Activated T-cell treated with anti-CD3 and anti-CD28 coated beads for 4 hours (primary cell): ENCODE measurements at places on chromosomes 7 and 10.
A peak's percentile ranks its signal among the peaks of the same experiment; 100 is the strongest.

DNA sequence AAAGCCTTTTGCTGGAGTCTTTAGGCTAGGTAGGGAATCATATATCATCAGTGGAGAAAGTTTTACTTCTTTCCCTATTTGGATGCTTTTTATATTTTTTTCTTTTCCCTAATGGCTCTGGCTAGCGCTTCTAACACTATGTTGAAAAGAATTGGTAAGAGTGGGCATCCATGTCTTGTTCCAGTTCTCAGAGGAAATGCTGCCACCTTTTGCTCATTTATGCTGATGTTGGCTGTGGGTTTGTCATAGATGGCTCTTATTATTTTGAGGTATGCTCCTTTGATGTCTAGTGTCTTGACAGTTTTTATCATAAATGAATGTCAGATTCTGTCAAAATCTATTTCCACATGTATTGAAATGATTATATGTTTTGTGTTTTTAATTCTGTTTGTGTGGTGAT lies 1544.1 kb downstream of the REEP3 start:
- DNase-seq = no peak

GRCh38 chr10:31677195-31678138 lies 251.2 kb downstream of the ARHGAP12 start:
- no peak for DNase-seq

GRCh38 chr7:130397758-130398073 lies 17.4 kb downstream of the CPA1 start:
- DNase-seq = no peak

DNA sequence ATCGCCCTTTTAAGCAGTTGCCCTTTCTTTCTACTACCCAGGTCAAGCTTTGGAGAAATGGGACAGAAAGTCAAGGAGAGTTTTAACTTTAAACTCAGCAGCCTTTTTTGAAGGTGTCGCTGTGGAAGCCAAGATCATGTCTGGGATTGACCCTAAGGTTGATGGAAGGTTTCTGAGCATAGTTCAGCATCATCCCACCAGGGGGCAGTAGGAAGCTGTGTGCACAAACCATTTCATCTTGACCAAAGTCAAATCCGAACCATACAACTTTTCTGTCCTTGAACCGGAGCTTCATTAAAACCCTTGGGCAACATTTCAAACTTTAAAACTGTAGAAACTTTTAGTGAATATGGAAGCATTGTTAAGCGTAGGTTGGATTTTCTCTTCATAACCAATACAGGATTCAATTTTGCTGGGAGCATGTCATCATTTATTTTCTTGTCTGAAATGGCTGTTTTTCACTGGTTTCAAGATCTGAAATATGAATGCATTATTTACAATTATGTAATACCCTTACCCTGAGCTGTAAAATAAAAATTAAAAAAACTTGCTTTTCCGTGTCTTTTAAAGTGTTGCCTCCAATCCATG lies 214.4 kb upstream of the KIAA1217 start:
- no peak for DNase-seq

- DNase-seq = no peak
These were observed 185.8 kb upstream of the SMIM30 start for GRCh38 chr7:113304104-113304503.

DNA sequence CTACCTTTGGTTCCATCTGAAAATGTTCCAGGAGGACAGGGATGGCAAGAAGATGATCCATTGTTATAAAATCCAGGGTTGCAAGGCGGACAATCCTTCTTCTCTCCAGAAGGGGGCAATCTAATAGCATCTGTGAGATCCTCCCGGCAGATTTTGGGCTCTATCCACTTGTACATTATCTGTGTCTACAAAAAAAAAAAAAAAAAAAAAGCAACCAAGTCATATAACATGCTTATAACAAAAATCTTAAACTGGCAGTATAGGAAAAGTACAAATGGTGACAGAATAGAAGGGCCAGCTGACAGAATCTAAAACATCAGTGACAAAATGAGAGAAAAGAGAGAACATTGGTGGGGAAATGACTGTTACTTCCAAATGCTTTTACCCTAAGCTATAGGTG lies 132.7 kb downstream of the ELAPOR2 start:
- peak; percentile 13 for DNase-seq

DNA sequence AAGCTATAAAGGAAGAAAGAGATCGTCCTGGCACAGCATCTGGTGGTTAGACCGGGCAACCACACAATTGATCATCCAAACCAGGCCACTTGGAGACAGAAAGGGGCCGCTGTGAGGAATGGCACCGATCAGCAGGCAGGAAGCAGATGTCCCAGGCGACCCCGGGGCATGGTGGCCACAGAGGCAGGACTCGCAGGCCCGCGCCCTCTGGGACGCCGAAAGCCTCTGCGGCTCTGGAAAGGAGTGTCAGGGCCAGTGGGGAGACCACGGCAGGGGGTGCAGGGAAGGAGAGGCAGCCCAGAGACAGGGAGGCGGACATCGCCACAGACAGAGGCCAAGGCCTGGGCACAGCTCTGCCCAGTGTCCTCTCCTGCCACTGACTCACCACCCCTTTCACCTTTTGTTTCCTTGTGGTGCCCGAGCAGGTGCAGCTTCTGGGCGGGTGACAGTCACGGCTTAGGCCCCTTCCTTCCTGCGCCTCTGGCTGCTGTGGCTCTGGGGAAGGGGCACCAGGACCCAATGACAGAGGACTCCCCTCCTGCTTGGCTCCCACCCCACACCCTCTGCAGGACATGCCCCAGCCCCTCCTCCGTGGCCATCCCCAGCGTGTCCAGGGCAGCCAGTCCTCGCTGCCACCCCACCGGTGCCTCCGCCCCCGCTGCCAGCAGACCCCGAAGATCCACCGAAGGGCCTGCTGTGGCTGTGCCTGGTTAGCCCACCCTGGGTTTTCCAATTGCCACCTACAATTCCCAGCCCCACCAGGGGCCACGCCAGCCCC lies 10.9 kb downstream of the STK32C start:
- no peak for DNase-seq

- DNase-seq = no peak
These were observed 1231.6 kb upstream of the CELF2 start for GRCh38 chr10:9786101-9786500.

- DNase-seq = no peak
These were observed 386.1 kb downstream of the PLXDC2 start for GRCh38 chr10:20202337-20202736.

GRCh38 chr7:74104702-74105101 lies 21.1 kb downstream of the LIMK1 start:
- DNase-seq = no peak

DNA sequence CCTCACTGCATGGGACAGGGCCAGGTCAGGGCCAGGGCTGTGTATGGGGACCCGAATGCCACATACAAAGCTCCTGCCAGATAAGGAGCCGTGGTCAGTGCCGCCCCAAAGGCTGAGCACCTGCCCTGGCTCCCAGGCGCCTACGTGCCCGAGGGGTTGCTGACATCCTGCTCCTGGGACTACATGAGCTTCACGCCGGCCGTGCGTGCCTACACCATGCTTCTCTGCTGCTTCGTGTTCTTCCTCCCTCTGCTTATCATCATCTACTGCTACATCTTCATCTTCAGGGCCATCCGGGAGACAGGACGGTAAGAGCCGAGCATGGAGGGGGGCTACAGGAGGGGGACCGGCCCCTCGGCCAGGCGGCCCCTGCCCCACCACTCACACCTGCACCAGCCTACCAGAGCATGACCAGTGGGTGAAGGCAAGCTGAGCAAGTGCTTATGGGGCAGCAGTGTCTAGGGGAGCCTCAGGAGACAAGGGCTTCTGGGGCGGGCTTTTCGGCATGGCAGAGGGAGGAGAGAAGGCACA lies 4.9 kb downstream of the OPN4 start:
- no peak for DNase-seq

- no peak for DNase-seq
These were observed 54.8 kb downstream of the SEC23IP start for GRCh38 chr10:119947300-119947699.

DNA sequence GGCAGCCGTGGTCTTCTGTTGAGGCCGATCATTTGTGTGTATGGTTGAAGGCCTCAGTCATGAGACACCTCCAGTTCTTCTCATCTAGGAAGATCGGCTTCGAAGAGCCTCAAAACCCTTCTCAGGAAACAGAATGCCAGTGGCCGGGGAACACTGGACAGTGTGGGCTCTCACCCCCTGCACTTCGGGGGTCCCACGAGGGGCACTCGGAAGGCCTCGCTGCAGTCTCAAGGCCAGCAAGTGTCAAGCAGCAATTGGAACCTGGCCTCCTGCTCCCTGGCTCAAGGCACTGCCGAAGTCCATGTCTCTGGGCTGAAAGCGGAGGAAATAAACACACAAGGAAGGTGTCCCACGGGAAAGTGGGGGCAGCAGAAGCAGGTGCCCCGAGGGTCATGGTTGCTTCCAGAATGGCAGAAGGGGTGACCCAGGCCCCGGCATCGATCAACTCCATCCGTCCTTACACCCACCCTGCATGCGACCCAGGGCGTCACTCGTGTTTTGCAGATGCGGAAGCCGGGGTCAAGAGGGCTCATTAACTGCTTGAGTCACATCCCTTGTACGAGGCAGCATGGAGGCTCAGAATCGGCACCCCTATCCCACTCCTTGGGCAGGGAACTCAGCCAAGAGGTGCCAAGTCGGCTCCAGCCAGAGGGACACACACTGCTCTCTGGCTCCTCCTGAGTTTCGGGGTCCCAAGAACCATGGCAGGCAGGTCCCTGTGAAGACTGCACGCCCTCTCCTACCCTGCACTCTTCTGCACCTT lies 231.3 kb upstream of the SHH start:
- no peak for DNase-seq
